ENCODE measurements at places on chromosomes 11 and 22.
A peak's percentile ranks its signal among the peaks of the same experiment; 100 is the strongest.

- DNase-seq = no peak
These were observed 51.9 kb downstream of the RBX1 start for GRCh38 chr22:41003066-41003465.

GRCh38 chr22:49300951-49301397 is 526.7 kb downstream of the BRD1 start:
- DNase-seq = no peak

DNA sequence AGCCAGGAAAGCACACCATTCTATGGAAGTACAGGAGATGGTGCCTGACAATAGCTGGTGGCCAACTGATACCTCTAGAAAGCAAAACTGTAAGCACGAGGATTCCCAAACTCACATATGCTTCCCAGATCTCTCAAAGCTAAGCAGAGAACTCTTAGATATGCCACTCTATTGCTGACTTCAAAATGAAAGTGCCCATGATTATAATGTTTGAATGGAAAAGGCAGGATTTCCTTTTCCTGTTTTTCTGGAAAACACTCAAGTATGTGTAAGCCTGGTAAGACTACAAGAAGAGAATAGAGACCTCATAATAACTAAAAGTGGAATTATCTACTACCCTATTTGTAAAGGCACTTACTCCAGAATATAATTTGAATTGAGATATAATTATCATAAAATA is 2.6 kb upstream of the CARD18 start:
- no peak for DNase-seq

DNA sequence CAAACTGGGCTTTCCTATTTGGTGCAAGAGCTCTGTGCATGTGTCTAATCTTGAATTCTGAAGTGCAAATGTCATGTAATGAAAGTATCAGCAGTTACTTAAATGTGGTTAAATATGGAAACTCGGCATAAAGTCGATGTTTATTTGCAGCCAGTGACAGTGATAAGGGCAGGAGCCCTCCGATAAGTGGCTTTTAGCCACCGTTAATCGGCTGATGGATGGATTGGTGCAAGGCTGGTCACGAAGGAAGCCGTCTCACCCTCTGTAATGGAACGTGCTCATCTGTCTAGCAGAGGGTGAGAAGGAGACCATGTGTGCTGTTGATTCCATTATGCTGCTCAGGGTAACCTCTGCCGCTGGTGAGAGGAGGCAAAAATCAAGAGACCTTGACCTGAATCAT is 121.8 kb upstream of the PAX6 start:
- no peak for DNase-seq

GRCh38 chr11:19868281-19868821 is 155.7 kb downstream of the NAV2 start:
- DNase-seq = peak; percentile 76

DNA sequence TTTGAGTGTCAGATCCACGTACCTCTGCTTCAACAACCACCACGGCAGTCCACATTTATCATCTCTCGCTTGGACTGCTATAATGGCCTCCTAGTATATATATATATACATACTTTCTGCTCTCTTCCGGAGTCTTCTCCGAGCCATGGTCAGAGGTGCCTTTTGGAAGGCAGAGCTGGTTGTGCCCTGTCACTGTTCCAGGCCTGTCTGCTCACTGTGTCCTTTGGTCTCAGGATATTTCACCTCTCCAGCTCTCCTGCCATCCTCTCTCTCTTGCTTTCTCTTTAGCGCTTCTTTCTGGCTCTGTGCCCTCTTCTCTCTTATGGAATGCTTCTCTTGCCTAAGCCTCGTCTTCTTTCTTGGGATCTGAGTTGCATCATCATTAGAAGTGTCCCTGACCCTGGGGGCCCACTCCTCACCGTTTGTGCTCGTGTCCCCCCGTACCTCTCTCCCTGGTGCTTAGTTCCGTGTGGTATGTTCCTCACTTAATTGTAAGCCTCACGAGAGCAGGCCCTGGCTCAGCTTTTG is 86.1 kb upstream of the RASSF10 start:
- DNase-seq = no peak

- DNase-seq = no peak
These were observed 102.9 kb downstream of the USP35 start for GRCh38 chr11:78291503-78292108.

- no peak for DNase-seq
These were observed 785.6 kb downstream of the BRD1 start for GRCh38 chr22:49042066-49042465.

DNA sequence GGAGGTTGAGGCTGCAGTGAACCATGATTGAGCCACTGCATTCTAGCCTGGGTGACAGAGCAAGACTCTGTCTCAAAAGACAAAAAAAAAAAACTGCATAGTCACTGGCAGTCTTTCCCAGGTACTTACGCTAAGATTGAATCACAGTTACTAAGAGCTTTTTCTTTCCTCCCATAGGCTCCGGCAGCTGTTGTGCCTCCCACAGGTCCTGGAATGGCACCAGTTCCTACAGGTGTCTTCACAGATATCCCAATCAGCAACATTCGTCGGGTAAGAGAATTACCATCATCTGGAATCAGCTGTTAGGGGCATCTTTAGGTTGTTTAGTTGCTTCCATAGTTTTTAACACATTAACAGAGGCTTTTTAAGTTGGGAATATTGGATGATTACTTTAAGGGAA is 19.8 kb downstream of the DLAT start:
- no peak for DNase-seq

DNA sequence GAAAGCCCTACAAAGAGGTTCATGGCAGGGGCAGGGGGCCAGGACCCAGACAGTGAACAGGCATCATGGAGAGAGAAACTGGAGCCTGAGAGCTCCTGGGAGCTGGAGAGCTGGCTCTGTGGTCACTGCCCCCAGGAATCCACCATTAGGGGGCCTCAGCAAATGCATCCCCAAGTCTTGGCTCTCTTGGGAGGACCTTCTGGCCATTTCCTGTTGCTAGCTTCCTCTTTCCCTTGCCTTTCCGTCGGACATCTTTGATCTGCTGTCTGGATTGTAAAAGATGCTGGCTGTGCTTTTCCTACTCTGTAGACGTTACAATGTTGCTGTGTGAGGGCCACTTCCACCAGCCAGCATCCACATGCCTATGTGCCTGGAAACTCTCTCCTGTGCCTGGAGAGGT is 7.1 kb upstream of the CRYBB2 start:
- no peak for DNase-seq

DNA sequence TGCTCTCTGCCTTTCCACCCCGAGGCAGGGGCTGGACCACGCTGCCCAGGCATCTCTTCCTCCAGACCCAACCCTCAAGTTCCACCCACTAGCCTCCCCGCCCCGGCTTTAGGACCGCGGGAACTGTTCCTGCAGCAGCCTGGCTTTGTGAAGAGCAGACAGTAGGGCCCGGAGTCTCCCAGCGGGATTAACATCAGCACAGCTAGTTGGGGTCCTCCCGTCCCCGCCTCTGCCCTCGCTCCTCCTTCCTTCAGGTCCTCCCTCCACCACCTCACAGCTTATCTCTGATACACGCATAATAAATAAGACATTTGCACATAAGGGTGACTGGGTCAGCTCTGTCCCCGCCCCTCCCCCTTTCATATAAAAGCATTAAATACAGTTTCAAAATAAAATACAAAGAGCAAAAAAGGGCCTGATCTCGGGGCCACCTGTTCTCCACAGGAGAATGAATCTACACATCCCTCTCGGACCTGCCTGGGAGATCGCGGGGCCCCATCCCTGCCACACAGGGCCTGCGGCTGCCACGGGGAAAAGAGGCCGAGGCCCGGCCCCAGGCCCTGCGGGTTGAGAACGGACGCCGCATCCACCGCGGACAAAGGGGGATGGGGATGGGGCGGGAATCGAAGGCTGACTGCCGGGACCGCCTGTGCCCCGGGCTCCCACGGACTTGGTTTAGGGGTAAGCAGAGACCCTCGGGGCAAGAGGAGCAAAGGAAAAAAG is 6.5 kb downstream of the ZFTA start:
- DNase-seq = no peak

GRCh38 chr11:107446822-107447431 is 10.7 kb downstream of the CWF19L2 start:
- no peak for DNase-seq

- DNase-seq = no peak
These were observed 7.1 kb downstream of the NLRX1 start for GRCh38 chr11:119175493-119176077.

DNA sequence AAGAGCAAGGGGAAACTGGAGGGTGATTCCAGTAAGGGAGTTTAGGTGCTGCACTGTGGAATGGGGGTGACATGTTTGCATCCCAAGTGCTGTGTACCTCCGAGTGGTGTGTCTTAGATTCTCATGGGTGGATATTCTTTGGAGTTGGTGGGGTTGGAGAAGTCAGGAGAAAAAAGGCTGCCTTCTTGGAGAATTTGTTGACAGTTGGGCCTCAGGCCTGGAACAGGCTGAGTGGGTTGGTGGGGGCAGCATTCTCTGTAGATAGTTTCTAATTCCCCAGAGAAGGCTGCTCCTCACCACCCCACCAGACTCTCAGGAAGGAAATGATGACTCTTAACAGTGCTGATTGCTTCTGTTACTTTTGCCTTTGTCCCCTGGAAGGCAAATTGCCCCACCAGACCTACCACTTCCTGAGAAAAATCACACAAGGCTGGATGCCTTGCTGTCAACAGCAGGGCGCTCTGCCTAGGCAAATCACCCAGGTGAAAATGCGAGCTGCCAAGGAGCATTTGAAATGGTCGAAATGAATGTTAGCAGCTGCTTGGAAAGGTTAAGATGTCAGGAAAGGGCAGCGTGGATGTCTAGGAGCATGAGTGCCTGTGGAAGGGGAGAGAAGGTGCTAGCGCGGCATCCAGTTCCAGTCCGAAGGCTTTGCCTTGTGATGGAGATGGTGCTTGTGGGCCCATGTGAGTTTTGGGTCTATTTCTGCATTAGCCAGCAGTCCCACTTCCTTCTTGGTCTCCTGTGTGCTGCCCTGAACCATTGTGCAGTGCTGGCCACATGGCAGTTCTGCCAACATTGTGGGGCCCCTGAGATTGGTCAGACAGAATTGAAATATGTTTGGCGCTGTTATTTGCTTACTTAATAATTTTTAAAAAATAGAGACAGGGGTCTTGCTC is 29.7 kb upstream of the SORL1-AS1 start:
- no peak for DNase-seq

GRCh38 chr11:64996710-64997380 is at the start of gene BATF2:
TSS of gene BATF2 (minus strand) at chr11:64996971. CDS start at chr11:64996914, 57 bp downstream.
- peak; percentile 72 for DNase-seq

DNA sequence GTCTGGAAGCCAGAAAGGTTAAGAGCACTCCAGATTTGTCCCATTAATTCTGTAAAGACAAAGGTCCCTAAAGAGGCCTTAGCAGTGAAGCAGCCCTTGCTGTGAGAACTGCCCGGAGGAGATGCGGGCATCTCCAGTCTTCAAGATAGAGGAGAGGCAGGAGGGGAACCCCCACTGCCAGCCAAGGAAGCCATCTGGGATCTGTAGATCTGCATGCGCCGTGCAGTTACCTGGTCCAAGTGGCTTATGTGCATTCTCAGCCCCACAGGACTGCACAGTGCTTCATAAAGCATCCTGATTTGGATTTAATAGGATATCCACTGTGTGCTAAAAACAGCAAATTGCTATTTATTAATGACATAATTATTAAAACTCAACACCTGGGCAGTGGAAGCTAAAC is 834.6 kb downstream of the NTM start:
- no peak for DNase-seq

GRCh38 chr11:129967996-129968395 is 34.6 kb downstream of the PRDM10 start:
- no peak for DNase-seq
